ENCODE measurements at places on chromosomes 7 and 10. TPM values are rescaled to one million over a fixed set of nuclear protein-coding genes. Genes with fewer than 3 reads are reported as not detected.

Gene SLC18A3
- not detected for total RNA-seq

Gene C10orf67
- 0.09 TPM for total RNA-seq

Gene PDK4
- 654 TPM for total RNA-seq

Gene CCDC7
- total RNA-seq = 42.2 TPM

Gene NXPH1
- not detected for total RNA-seq

Gene RAB18
- 46.0 TPM for total RNA-seq

Gene SYT15B
- 1.7 TPM for total RNA-seq

Gene NME8
- total RNA-seq = 0.72 TPM

Gene ADAM12
- 4.9 TPM for total RNA-seq

Gene ZNF25
- total RNA-seq = 11.1 TPM

Gene SORCS1
- total RNA-seq = 0.09 TPM

DNA sequence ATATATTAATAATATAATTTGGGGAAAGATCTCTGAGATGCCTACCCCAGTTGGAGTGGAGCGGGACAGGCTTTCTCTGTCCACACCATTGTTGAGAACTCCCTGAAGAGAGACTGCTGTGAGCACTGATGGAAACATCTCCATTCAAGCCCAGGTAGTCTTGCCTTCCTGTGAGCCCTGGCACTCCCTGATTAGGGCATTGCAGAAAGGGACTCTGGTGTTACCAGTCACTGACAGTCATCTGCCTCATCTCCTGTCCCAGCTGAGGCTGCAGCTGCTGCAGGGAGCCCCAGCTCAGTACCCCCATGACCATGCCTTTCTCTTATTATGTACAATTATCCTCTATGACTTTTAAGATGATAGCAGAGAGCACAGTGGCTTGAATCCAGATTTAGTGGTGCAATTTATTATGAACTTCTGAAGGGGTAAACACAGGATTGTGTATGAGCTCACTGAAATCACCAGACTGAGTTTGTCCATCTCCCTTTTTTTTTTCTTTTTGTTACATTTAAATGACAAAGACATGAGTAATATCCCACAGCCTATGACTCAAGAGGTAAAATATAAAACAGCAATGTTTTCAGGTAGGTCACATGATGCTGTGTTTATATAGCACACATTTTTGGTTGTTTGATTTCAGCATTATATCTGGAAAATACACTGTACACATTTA, 236.9 kb downstream of the SLC25A13 start:
- DNase-seq = no peak

DNA sequence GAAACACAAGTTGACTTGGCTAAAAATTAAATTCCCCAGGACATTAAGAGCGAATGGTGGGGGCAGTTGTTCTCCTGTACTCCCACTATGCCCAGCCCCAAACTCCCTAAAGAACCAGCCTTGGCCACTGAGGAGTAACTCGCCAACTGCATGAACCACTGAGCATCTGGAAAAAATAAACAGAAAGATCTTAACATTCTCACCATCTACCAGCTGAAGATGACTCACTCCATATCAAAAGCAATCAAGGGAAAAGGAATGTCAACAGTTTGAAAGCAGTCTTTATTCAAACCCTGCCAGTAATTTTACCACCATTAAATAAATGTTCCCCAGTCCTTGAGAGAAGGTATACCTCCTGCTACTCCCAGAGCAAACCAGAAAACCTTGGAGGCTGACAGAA, 45.4 kb downstream of the CTTNBP2 start:
- no peak for DNase-seq

GRCh38 chr7:94300176-94300835, 94.4 kb upstream of the COL1A2 start:
- no peak for DNase-seq

GRCh38 chr7:149598721-149599308, 101.2 kb upstream of the ZNF746 start:
- no peak for DNase-seq

DNA sequence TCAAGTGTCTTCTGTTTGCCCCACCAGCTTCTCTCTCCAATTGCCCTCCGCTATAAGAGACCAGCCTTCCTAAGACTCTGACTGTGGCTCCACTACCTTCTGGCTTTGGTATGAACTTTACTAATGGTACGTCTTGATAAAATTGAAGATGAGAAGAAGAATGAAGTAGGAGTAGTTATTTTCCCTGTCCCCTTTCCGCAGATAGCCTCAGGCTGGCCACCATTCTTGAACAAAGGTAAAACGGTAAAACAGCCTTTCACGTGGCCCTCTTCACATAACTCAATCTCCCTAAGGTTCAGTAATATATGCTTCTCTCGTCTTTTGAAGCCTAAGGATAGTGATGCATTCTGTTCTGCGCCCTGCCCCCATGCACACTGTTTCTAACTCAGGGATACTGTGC, 9.9 kb upstream of the ITGB8 start:
- no peak for DNase-seq

GRCh38 chr10:11907914-11908313, 84.8 kb downstream of the PROSER2 start:
- no peak for DNase-seq

DNA sequence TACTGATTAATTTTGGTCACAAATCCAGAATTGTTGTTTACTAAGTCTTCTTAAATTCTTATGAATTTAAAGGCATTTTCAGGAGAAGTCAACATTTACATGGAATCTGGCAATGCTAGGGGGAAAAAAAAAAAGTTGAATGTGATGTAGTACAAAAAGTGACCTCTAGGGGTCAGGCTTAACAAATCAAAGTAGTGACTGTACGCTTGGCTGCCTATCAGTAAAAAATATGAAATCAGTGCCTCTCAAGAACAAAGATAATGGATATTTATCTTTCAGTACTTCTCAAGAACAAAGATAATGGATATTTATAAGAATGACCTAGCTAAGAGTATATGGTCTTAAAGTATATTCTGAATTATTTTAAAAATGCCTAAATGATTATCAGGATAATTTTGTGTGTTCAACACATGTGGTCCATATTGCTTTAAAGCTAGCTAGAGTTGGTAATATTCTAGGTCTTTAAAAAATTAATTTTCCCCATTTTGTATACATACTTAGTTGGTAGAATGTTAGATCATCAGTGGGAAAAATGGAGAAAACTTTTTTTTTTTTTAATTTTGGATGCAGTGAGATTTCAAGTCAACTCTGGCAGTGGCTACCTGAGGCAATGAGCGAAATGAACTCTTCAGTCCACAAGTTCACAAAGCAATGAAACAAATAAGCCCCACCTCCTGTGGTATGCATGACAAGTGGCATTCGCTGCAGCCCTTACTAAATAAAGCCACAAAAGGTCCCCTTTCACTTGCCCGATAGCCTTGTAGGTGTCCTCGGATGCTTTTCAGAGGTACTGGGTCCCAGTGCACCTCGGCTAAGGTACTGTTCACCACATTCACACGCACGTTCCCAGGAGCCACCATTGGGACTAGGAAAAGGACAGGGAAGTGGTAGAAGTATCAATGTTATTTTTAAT, 51.2 kb upstream of the LAMB4 start:
- DNase-seq = no peak

Measured in omental fat pad (tissue), 4 donors.